ENCODE measurements at places on chromosomes 2 and 18. TPM values are rescaled to one million over a fixed set of nuclear protein-coding genes. Genes with fewer than 3 reads are reported as not detected.

NEB gene
- 0.11 TPM for polyA plus RNA-seq

NT5DC4 gene
- not detected for polyA plus RNA-seq

G6PC2 gene
- not detected for polyA plus RNA-seq

SERPINB10 gene
- not detected for polyA plus RNA-seq

TANC1 gene
- polyA plus RNA-seq = 8.2 TPM

LAMA1 gene
- 2.8 TPM for polyA plus RNA-seq

SCLY gene
- 10.3 TPM for polyA plus RNA-seq

MAP4K4 gene
- 20.3 TPM for polyA plus RNA-seq

BCL11A gene
- 8.9 TPM for polyA plus RNA-seq

RAB31 gene
- 144 TPM for polyA plus RNA-seq

BOK gene
- 28.1 TPM for polyA plus RNA-seq

DSC3 gene
- polyA plus RNA-seq = not detected

SERPINB11 gene
- not detected for polyA plus RNA-seq

DARS1 gene
- 111 TPM for polyA plus RNA-seq

GPR45 gene
- not detected for polyA plus RNA-seq

IL1RN gene
- polyA plus RNA-seq = 0.14 TPM

ASTL gene
- not detected for polyA plus RNA-seq

RAB17 gene
- not detected for polyA plus RNA-seq

KLHL41 gene
- 0.11 TPM for polyA plus RNA-seq

PID1 gene
- polyA plus RNA-seq = 8.6 TPM

IL36A gene
- polyA plus RNA-seq = not detected

GRB14 gene
- polyA plus RNA-seq = 0.22 TPM

SOCS6 gene
- 30.0 TPM for polyA plus RNA-seq

TUBA3D gene
- not detected for polyA plus RNA-seq

ABCA12 gene
- polyA plus RNA-seq = not detected

TMEM17 gene
- polyA plus RNA-seq = 6.0 TPM

GATA6 gene
- polyA plus RNA-seq = 6.6 TPM

SUMO1 gene
- polyA plus RNA-seq = 242 TPM

HOXD11 gene
- 27.7 TPM for polyA plus RNA-seq

PPIL3 gene
- 41.6 TPM for polyA plus RNA-seq

IL36B gene
- not detected for polyA plus RNA-seq

L3MBTL4 gene
- polyA plus RNA-seq = not detected

CD8B2 gene
- not detected for polyA plus RNA-seq

POTEF gene
- not detected for polyA plus RNA-seq
